Right atrium auricular region (tissue), 2 donors: ENCODE measurements at places on chromosomes 6 and 20. TPM values are rescaled to one million over a fixed set of nuclear protein-coding genes. Genes with fewer than 3 reads are reported as not detected.

The CST1 gene
- not detected for total RNA-seq

The FGD2 gene
- total RNA-seq = 4.9 TPM

The SYNDIG1 gene
- total RNA-seq = 21.7 TPM

The ID1 gene
- total RNA-seq = 450 TPM

The HLA-DMB gene
- 12.9 TPM for total RNA-seq

The PTGIS gene
- total RNA-seq = 59.8 TPM

The HLA-DQA2 gene
- total RNA-seq = 0.75 TPM

The SNAP91 gene
- total RNA-seq = 0.20 TPM

The SSTR4 gene
- not detected for total RNA-seq

The PCSK2 gene
- total RNA-seq = 2.6 TPM

The PROKR2 gene
- total RNA-seq = not detected

The GPSM3 gene
- 9.0 TPM for total RNA-seq

The FAM83B gene
- total RNA-seq = 8.9 TPM

The GFOD1 gene
- 96.3 TPM for total RNA-seq

The MMP24 gene
- total RNA-seq = 2.2 TPM

The SALL4 gene
- not detected for total RNA-seq

The APMAP gene
- 30.3 TPM for total RNA-seq

The GCLC gene
- total RNA-seq = 26.3 TPM

The TMEM74B gene
- total RNA-seq = 0.83 TPM

The KCNQ5 gene
- 0.67 TPM for total RNA-seq

The FAM184A gene
- 1.3 TPM for total RNA-seq

The LY6G6C gene
- 1.3 TPM for total RNA-seq

The CST5 gene
- total RNA-seq = not detected

The CFAP206 gene
- total RNA-seq = 0.26 TPM

The RUNX2 gene
- 0.55 TPM for total RNA-seq

The RAB44 gene
- total RNA-seq = 0.12 TPM

The LAMA4 gene
- total RNA-seq = 47.1 TPM

The ZNF341 gene
- 1.8 TPM for total RNA-seq

The SLC35D3 gene
- not detected for total RNA-seq

The ADTRP gene
- not detected for total RNA-seq

The GSTA2 gene
- total RNA-seq = not detected

The OXT gene
- not detected for total RNA-seq

The RBBP8NL gene
- not detected for total RNA-seq

The NMBR gene
- not detected for total RNA-seq

The NKX2-2 gene
- total RNA-seq = not detected

The NOL4L gene
- 7.6 TPM for total RNA-seq

The RFX6 gene
- total RNA-seq = not detected

The CCND3 gene
- total RNA-seq = 78.7 TPM

The VPS16 gene
- 12.8 TPM for total RNA-seq

The SLC2A10 gene
- 5.6 TPM for total RNA-seq

The TMEM244 gene
- total RNA-seq = not detected

The PTK7 gene
- 12.7 TPM for total RNA-seq

The AIF1 gene
- 8.3 TPM for total RNA-seq

The NNAT gene
- 2.6 TPM for total RNA-seq

The TRAPPC3L gene
- not detected for total RNA-seq

The ADAM33 gene
- total RNA-seq = 13.8 TPM

The LPA gene
- total RNA-seq = not detected

The ARFGEF2 gene
- total RNA-seq = 46.5 TPM

The ECT2L gene
- total RNA-seq = 3.5 TPM

The BAK1 gene
- 6.5 TPM for total RNA-seq

The RIMS1 gene
- total RNA-seq = 1.3 TPM

The MTCH1 gene
- 155 TPM for total RNA-seq

The HMGCLL1 gene
- total RNA-seq = 2.6 TPM

The HLA-DRB1 gene
- 37.6 TPM for total RNA-seq

The CTAGE9 gene
- not detected for total RNA-seq
